ENCODE measurements at places on chromosomes 7 and 10.

DNA sequence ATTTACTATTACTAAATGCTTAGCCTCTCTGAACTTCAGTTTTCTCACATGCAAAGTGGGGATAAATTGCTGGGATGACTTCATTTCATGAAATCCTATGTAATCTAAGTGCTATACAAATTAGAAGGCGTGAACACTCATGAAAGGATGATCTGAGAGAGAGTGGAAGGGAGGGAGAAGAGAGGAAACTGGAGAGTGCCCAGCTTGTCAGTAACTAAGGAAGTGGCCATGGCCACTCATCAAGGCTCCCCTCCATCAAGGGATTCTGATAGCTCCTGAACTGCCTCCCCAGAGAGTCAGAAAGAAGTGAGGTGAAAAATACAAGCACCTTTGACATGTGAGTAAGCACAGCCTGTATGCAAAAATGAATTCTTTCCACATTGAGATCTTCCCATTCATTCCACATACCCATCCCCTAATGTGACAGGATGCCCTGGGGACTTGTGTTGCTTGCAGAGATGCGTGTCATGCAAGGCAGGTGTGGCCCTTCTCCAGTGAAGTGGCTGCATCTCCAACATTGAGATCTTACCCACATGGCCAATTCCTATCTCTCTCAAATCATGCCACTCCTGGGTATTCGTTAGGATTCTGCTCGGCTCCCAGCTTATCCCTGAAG lies 76.5 kb upstream of the ITPRID1 start:
- no peak for DNase-seq

DNA sequence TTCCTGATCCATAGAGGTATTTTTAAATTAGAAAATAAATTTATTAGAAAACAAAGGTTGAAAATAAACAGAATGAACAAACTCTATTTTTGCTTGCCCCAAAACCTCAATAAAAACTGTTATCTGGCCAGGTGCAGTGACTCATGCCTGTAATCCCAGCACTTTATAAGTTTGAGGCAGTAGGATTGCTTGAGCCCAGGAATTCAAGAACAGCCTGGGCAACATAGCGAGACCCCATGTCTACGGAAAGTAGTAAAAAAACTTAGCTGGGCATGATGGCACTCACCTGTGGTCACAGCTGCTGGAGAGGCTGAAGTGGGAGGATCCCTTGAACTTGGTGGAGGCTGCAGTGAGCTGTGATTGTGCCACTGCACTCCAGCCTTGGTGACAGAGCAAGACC lies 10.3 kb downstream of the SLK start:
- DNase-seq = no peak

DNA sequence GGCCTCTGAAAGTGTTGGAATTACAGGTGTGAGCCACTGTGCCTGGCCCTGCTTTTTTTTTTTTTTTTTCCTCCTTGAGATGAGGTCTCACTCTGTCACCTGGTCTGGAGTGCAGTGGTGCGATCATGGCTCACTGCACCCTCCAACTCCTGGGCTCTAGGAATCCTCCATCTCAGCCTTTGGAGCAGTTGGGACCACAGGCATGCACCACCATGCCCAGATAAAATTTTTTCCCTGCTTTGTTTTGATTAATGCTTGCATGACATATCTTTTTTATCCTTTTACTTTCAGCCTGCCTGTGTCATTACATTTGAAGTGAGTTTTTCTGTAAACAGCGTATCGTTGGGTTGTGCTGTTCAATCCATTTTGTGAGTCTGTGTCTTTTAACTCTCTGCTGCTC lies 97.0 kb downstream of the ANKRD61 start:
- no peak for DNase-seq

DNA sequence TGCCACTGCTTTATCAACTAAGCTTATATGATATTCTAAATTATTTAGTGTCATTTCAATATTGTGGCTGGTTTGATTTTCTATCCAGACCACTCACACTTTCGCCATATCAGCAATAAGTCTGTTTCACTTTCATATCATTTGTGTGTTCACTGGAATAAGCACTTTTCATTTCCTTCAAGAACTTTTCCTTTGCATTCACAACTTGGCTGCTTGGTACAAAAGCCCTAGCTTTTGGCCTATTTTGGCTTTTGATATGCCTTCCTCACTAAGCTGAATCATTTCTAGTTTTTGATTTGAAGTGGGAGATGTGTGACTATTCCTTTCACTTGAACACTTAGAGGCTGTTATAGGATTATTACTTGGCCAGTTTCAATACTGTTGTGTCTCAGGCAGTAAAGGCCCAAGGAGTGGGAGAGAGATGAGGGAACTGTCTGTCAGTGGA lies 120.9 kb upstream of the NAMPT start:
- DNase-seq = no peak

DNA sequence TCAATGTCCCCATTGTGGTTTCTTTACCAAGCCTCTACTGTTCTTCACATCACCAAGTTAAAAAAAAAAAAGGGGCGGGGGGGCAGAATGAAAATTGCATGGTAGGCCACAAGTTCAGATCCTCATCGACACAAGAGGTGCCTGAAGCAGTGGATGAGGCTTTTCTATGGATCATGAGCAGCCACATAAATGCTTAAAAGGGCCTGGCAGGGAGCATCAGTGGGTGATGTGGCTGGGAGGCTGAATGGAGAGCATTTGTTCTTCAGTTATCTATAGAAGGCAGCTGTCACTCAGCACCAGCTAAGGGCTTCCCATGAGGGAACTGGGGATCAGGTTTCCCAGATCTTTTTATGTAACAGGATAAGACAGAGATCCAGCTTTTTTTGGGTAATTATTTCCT lies 117.9 kb downstream of the CFTR start:
- no peak for DNase-seq

DNA sequence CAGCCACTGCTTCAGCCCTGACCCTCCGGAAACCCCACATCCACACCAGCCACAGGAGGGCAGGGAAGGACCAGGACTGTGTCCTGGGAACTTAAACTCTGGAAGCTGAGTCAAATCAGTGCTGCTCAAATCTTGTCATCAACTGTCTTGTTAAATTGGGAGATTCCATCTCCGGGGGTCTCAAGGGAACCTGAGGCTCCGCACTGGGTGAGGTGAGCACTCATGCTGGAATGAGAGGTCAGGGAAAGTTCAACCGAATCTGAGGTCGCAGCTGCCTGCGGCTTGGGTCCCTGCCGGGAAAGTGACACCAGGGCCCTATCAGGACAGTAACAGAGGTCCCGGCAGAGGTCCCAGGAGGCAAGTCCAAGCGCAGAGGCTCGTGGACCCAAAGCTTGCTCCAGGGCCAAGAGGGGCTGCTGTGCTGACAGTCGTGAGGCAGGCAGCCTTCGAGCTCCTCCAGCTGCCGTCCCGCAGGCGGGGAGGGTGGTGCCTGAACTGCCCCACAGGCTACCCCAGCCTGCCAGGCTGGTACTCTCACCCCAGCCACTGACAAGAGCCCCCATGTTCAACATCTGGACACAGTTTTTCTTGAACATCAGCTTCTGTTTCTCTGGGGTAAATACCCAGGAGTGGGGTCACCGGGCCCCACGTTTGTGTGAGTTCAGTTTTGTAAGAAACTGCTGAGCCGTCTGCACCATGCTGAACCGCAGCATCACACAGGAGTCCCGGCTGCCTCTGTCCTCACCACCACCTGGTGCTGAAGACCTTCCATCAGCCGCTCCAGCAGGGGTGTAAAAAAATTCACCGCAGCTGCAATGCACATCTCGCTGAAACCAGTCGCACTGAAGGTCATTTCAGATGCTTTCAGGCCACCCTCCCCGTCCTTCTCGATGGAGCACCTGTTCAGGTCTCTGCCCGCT lies 101.0 kb downstream of the DIP2C start:
- peak; percentile 70 for DNase-seq

GRCh38 chr10:51302316-51302715 lies 228.0 kb downstream of the PRKG1 start:
- DNase-seq = no peak

- DNase-seq = no peak
Observed at GRCh38 chr7:158013085-158013668, 574.4 kb downstream of the PTPRN2 start.

DNA sequence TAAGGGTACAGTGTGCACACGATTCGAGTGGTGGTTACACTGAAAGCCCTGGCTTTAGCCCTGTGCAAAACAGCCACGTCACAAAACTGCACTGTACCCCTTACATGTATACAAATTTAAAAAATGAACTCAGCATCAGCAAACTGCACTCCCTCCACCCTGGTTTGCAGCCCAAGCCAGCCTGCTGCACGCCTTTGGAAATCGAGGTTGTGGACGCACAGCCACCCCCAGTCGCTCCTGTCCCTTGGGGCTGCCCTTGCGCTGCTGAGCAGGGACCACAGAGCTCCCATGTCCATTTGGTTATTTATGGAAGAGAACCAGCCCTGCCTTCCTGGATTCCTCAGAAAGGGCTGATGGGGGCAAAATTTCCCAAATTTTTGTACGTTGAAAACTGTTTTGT lies 98.8 kb downstream of the INPP5A start:
- DNase-seq = no peak

GRCh38 chr10:129838794-129839193 lies 125.3 kb downstream of the EBF3 start:
- DNase-seq = no peak

DNA sequence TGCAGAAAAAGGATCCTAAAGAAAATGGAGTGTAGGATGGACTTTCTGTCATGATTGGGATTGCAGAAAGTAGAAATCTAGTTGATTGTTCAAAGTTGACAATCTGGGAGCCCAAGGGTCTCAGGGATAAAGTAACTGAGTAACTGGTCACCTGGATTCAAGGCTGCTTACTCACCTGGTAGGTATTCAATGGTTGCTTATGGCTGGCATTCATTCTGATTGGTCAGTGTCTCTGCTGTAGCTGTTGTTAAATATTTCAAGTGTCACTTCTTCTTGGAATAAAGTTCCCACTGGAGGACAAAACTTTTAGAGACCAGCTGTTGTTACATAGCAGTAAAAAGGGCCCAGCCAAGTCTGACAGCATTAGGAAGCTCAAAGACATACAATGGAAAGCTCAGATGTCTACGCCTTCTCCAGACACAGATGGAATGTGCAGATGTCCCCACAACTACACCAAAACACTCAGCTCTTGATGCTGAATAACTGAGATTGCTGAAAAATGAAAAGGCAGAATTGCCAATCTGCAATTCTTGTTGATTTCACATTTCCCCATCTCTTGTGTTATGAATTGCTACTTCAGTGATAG lies 106.9 kb downstream of the ZNF467 start:
- DNase-seq = no peak

- DNase-seq = no peak
Observed at GRCh38 chr7:17131983-17132655, 166.3 kb upstream of the AHR start.

DNA sequence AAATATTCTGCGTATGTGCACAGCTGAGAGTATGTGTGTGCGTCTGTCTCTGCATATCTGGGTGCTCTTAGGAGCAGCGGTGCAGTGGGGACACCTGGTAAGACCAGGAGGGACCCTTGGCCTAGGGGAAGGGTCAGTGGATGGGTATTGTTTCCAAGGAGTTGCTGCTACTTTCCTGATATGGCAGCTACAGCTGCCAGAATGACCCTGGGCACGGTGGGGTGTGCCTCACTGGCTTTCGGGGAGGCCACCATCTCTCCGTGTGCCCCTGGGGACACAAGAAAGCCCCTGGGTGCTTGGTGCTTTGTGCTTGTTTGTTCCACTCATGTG lies 8.6 kb downstream of the PFKFB3 start:
- DNase-seq = no peak

DNA sequence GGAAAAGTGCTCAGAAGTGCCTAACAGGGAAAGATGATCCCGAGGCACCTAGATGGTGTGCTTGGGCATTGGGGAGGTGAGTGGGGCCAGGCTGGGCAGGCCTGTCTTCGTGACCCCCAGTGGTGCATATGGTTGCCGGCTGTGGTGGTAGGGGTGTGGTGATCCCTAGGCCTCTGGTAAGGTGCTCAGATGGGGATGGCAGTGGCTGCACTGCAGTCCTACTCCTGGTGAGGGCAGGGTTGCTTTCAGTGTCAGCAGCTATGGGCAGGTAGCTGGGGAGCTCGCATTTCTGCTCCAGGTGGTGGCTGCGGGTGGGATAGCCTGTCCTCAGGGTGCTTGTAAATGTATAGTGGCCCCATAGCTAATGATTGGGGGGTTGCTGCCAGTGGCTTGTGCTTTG lies 154.0 kb downstream of the RAMP3 start:
- no peak for DNase-seq

GRCh38 chr10:3622845-3623621 lies 162.0 kb downstream of the KLF6 start:
- no peak for DNase-seq

GRCh38 chr7:32227746-32228145 lies 157.5 kb upstream of the PDE1C start:
- DNase-seq = no peak

GRCh38 chr7:106737202-106737562 lies 76.2 kb upstream of the CCDC71L start:
- DNase-seq = peak; percentile 27

DNA sequence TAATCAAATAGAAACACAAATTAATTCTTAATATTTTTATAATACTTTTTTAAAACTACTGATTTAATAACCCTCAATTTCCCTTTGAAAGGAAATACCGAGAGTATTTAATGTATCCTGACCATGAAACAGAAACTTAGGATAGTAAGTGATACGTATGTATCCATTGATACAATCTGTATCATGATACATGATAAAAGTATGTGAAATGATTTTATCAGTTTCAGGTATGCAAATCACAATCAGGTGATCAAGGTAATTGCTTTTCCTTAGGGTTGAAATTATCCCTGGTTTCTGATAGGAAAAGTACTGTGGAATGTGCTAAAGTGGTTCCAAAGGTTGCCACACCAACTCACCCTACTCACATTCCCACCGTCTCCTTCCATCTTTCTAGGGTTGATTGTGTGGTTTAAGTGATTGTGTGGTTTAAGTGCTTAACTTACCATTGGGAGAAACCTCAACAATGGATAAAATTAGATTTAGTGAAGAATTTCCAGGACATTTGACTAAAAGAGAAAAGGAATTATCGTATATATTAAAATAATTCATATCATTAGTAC lies 138.3 kb downstream of the LRRN3 start:
- no peak for DNase-seq

GRCh38 chr7:47587976-47588375 lies 6.1 kb upstream of the TNS3 start:
- peak; percentile 84 for DNase-seq

DNA sequence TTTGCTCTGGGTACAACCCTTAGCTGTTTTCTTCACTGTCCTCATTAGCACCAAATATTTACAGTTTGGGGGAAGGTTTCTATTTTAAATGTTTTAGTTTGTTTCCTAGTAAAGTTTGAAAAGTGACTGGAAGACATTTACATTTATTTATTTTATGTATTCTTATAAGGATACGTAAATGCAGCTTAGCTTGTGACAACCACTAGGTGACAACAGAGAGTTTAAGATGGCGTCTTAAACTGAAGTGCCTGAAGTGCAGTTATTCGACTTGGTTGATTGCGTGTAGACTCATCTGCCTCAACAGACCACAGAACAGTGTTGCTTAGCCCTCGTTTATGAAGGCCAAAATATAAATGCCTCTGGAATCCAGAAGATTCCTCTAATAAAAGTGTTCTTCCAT lies 378.2 kb upstream of the MYO3A start:
- no peak for DNase-seq

- DNase-seq = no peak
Observed at GRCh38 chr7:27700501-27700900, 37.8 kb upstream of the HIBADH start.

Data from T47D (cell line).